ENCODE measurements at places on chromosomes 11 and 22.

GRCh38 chr22:44336962-44337677 is 24.4 kb upstream of the SHISAL1 start:
- no peak for DNase-seq

- DNase-seq: no peak
Observed at GRCh38 chr11:67486481-67487195, 3.8 kb downstream of the AIP start.

GRCh38 chr11:32344946-32345345 is 90.4 kb downstream of the WT1 start:
- no peak for DNase-seq

- no peak for DNase-seq
Observed at GRCh38 chr22:26568207-26568706, 21.7 kb downstream of the TPST2 start.

DNA sequence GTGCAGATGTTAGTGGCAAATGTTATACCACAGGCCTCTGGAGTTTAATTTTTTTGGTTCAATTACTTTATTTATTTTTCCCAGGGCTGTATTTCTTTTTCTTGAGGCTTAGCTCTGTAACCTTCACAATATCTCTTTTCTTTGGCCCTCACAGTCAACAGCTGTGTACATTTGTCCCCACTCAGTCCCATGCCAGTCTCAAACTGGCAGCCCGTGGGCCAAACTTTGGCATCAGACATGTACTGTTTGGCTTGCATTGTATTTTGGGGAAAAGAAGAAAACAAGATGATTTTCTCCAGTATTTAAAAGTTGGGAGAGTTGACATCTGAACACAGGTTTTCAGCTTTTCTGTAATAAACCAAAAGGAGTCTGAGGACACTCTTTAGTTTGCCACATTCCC is 87.1 kb downstream of the PRR5L start:
- DNase-seq: no peak

GRCh38 chr22:26888887-26889286 is 231.5 kb downstream of the MIAT start:
- no peak for DNase-seq

- DNase-seq: no peak
Observed at GRCh38 chr11:121550247-121551030, 97.7 kb upstream of the SORL1-AS1 start.

DNA sequence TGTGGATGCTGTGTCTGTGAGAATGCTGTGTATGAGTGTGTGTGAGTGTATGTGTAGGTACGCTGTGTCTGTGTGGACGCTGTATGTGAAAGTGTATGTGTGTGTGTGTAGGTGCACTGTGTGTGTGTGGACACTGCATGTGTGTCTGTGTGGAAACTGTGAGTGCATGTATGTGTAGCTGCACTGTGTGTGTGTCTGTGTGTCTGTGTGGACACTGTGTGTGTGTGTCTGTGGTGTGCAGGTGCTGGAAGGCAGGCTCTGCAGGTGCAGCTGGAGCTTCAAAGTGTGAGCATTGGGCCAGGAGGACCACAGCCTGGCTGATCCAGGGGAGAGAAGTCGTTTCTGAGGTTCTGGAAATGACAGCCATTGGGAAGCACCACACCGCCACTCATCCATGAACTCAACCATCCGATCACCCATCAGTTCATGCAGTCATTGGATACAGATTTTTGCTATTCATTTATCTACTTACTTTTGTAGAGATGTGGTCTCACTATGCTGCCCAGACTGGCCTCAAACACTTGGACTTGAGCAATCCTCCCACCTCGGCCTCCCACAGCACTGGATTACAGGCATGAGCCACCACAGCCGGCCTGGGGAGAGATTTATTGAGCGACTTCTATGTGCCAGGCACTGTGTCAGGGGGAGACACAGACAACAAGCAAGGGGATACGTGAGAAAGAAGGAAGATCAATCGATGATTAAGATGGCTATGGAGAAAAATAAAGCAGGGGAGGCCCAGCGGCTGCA is 9.6 kb downstream of the TRPM5 start:
- DNase-seq: no peak

DNA sequence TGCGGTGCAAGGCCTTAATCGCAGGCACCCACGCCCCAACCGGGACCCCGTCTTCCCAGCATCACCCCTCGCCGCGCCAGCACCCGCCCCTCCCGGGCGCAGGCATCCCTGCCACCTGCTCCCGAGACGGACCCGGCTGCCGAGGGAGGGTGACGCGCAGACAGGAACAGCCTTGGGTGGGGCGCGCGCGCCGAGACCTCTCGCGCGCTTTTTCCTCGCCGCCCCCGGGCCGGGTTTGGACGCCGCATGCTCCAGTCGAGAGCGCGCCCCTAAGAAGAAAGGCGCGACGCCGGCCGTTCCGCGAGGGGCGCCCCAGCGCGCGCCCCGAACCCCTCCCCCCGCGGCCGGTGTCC is 504 bp downstream of the CFL1 start:
- DNase-seq: no peak

DNA sequence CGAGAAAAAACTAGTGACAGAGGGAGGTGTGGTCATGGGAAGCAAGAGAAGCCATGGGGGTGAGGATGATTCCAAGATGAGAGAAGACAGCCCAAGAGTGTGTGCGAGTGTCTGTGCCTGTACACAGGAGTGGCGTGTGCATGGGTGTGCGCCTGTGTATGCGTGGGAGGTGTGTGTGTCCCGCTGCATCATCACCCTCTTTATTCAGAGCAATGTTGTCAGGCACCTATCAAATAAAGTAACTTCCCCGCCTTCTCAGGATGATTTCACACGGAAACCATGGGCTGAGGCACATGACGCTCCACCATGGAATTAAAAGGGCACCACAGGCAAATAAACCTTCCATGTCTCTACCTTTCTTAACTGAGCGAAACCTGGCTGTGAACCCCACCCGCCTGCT is 24.6 kb downstream of the MS4A10 start:
- no peak for DNase-seq

- no peak for DNase-seq
Observed at GRCh38 chr11:4063348-4063747, 31.3 kb upstream of the RRM1 start.

- DNase-seq: no peak
Observed at GRCh38 chr11:129723761-129724162, 91.9 kb upstream of the TMEM45B start.

DNA sequence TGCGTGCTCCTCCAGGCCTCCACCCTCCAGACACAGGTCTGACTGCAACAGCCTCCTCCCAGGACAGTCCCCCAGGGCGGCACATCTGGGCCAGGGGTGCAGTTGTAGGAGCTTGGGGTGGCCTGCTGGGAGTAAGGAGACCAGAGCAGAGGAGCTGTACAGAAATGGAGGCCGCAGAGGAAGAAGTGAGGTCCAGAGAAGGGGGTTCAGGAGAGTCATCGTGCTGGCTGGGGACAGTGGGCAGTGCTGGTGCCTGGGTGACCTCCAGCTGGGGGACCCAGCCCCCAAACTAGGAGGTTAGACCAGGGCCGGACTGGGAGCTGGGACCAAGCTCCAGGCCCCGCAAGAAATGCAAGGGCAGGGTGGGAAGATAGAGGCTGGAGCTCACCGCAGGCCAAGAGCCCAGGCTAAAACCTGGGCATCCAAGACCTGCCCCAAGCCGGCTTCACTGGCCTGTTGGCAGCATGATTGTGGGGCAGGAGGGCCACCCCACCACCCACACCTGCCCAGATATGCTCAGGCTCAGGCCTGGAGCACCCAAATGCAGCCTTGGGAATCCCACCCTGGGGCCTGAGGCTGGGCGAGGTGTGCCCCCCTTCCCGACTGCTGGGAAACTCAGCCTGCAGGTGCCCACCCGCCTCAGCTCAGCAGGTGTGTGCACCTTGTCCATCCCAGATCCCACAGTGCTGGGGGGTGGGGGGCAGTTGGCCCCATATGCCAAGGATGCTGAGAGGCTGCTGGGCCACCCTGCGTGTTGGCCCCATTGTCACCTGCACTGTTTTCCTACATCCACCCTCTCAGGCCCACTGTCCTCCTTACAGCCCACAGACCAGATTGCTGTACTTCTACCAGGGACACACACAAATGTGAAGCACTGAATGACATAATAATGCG is 96.9 kb downstream of the MORC2 start:
- peak; percentile 5 for DNase-seq

- no peak for DNase-seq
Observed at GRCh38 chr11:44943696-44944095, 7.0 kb downstream of the TP53I11 start.

GRCh38 chr11:98107736-98108135 is 913.0 kb upstream of the CNTN5 start:
- no peak for DNase-seq

Measured in 8988T (cell line).